Mesothelial cell of epicardium (in vitro differentiated cells): ENCODE measurements at places on chromosomes 16 and 17. TPM values are rescaled to one million over a fixed set of nuclear protein-coding genes. Genes with fewer than 3 reads are reported as not detected.

EIF3CL gene
- 73.8 to 99.7 TPM (median 91.5 TPM) in 3 replicates for total RNA-seq

PIK3R5 gene
- total RNA-seq: 0.18 to 0.27 TPM (median 0.25 TPM) in 3 replicates

KRTAP4-1 gene
- total RNA-seq: not detected in 3 replicates

PPM1D gene
- 26.4 to 28.9 TPM (median 26.7 TPM) in 3 replicates for total RNA-seq

- no peak for DNase-seq
These were observed 123.7 kb downstream of the SOX9 start for GRCh38 chr17:72244494-72244893.

DNA sequence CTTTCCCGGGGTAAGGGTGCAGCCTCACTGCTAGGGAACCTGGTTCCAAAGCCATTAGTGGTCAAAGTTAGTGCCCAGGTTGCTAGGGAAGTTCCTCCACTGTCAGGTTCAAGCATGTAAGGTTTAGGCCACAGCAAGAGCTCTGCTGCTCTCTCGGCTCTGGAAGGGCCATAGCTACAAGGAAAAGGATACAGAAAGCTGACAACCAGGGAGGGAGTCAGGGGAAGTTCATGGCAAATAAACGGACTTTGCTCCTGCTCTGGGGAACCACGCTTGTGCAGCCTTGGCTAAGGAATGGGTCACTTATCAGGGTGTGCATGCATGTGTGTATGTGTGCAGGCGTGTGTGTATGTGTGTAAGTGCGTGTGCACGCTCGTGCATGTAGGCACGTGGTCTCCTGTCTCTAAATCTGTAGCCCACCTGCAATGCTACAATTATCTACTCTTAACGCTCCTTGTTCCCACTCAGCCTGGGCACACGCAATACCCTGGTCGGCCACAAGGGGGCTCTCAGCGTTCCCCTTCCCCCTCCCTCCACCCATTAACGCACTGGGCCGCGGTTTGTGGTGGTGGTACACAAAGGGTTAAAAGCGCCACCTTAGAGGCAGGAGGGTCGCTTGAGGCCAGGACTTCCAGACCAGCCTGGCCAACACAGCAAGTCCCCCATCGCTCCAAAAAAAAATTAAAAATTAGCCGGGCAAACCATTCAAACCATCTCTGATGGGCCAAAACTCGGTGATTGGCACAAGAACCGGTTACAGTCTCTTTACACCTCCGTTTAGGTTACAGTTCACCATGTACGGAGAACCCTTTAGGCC lies 48.4 kb upstream of the KDM8 start:
- DNase-seq: peak; percentile 76

DNA sequence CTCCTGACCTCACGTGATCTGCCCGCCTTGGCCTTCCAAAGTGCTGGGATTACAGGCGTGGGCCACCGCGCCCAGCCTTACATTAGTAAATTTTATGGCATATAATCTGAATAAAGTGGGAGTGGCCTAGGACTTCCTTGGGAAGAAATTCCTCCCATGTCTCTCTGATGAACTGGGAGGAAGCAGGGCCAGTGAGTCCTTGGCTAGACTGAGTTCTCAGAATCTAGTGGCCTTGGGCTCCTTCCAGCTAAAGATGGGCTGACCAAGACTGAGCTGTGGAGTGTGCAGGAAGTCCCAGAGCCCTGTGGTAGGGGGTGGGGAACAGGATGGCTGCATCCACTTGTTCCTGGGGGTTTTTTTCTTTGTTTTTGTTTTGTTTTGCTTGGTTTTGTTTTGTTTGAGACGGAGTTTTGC lies 10.0 kb upstream of the NAGLU start:
- no peak for DNase-seq

GRCh38 chr17:17126131-17127110 lies 79.7 kb downstream of the PLD6 start:
- DNase-seq: no peak

DNA sequence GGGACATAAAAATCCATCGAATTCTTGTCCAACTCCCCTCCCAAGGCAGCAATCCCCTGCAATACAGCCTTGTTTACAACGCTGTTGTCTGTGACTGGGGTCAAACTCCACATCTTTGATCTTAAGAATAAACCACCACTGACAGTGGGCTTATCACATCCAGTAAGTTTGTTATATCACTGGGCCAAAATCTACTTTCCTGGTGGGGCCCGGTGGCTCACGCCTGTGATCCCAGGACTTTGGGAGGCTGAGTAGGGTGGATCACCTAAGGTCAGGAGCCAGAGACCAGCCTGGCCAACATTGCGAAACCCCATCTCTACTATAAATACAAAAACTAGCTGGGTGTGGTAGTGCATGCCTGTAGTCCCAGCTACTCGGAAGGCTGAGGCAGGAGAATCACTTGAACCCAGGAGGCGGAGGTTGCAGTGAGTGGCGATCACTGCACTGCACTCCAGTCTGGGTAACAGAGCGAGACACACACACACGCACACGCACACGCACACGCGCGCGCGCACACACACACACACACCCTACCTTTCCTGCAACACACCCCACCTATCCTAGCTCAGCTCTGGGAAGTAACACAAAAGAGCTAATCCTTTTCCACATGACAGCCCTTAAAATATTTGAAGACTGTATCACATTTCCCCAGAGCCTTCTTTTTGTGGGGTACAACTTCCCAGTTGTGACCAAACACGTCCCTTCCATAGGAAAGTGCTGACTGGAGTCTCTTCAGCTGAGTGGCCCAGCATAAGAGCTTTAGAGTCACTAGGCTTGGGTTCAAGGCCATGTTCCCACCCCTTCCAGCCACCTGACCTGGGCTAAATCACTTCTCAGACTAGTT lies 20.9 kb upstream of the ABCC1 start:
- no peak for DNase-seq

DNA sequence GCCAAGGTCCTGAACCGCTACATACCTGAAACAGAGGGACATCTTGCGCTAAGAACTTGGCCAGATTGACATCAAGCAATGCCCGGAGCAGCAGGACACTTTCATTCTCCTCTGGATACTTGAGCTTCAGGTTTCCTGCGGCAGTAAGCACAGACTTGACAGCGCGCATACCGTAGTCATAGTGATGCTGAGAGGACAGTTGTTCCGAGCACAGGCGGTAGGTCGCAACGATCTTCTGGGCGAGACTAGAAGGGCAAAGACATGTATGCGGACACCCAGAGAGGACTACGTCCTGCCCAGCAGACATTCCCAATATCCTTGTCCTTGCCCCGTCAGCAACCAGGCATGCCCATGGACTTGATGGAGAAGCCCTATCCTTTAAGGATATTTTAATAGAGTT lies 112.9 kb downstream of the DNAH3 start:
- no peak for DNase-seq

DNA sequence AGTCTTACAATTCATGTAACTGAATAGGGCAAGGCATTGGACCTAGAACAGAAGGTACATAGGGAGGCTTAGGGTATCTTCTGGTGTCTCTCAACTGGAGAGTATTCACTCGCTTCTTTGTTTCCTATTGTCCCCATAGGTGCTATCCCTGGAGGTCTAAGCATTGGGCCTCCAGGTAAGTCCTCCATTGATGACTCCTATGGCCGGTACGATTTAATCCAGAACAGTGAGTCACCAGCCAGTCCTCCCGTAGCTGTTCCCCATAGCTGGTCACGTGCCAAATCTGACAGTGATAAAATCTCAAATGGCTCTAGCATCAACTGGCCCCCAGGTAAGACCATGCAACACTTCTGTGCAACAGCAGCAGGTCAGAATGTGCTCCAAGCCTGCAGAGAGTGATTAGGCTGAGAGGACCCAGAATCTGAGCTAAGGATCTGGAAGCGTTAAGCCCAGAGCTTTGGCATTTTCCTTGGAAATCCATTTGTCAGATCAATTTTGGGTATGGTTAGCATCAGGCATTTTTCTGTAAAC lies 35.7 kb downstream of the TMC6 start:
- DNase-seq: no peak

DNA sequence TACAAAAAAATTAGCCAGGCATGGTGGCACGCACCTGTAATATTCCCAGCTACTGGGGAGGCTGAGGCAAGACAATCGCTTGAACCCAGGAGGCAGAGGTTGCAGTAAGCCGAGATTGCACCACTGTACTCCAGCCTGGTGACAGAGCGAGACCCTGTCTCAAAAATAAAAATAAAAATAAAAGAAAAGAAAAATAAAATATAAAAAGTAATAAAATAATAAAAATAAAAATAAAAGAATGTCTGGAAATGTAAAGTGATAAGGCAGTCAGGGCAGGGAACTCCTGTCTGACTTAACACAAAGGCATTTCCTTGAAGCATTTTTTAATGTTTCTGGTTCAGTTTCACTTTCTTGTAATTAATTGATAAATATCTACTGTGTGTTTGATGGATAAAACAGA lies 34.7 kb upstream of the DNAJA2 start:
- DNase-seq: no peak
